Glutamatergic neuron (in vitro differentiated cells): ENCODE measurements at places on chromosomes 4 and X.
A peak's percentile ranks its signal among the peaks of the same experiment; 100 is the strongest.

GRCh38 chr4:46837639-46838038 lies 71.4 kb downstream of the COX7B2 start:
- DNase-seq = no peak
- peaks cover 3% of the 10 kb centered on the region for H3K4me1 ChIP-seq
- H3K27me3 ChIP-seq = no peaks in the 10 kb centered on the region
- no peak overlapping the region for H3K4me3 ChIP-seq

DNA sequence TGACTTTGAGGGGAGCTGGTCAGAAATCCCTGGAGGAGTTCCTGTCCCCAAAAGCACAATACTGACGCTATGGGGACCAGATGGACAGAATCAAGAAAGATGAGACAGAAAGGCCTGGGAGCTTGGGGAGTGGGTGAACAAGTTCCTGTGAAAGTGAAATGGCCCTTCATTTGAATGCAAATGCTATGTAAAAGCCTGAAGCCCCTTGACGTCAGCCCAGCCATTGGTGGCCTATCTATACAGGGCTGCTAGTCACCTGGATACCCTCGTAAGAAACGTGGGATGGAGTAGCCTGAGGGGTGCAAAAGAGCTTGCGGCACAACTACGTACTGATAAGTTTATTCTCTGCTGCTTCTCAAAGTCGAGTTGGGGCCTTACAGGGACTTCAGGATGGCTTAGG lies at the start of gene CDX4:
Gene CDX4 (plus strand): TSS at position 223 of the 400 bp plus-strand sequence. CDS start 201 bp downstream, outside the sequence.
- no peak for DNase-seq
- peak within 1 kb of the TSS; percentile 46 for H3K4me3 ChIP-seq
- no peaks in the 10 kb centered on the region for H3K36me3 ChIP-seq
- H3K27me3 ChIP-seq = peaks cover 10% of the 10 kb centered on the region
- H3K27ac ChIP-seq = no peak within 1 kb of the TSS

- peaks cover 24% of the 10 kb centered on the region for H3K36me3 ChIP-seq
- no peak overlapping the region for H3K4me3 ChIP-seq
- no peaks in the 10 kb centered on the region for H3K4me1 ChIP-seq
Observed at GRCh38 chr4:150116506-150116905, 38.3 kb downstream of the DCLK2 start.

DNA sequence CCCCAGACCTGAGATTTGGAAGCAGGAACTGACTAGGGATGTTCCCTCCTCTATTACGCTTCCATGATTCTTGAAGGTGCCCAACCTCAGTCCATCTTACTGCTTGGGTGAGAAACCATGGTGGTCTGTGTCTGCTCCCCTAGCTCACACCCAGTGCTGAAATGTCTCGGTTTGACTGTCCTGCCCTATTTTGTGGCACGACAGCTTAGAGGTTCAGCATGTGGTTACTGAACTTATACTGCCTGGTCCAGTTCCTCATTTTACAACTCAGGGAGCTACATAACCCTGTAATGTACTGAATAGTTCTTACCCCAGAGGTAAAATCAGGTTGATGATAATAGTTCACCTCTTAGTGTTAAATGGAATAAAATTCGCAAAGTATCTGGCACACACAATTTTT lies 203.1 kb downstream of the RBM46 start:
- H3K4me1 ChIP-seq = no peaks in the 10 kb centered on the region
- DNase-seq = no peak
- no peaks in the 10 kb centered on the region for H3K36me3 ChIP-seq

DNA sequence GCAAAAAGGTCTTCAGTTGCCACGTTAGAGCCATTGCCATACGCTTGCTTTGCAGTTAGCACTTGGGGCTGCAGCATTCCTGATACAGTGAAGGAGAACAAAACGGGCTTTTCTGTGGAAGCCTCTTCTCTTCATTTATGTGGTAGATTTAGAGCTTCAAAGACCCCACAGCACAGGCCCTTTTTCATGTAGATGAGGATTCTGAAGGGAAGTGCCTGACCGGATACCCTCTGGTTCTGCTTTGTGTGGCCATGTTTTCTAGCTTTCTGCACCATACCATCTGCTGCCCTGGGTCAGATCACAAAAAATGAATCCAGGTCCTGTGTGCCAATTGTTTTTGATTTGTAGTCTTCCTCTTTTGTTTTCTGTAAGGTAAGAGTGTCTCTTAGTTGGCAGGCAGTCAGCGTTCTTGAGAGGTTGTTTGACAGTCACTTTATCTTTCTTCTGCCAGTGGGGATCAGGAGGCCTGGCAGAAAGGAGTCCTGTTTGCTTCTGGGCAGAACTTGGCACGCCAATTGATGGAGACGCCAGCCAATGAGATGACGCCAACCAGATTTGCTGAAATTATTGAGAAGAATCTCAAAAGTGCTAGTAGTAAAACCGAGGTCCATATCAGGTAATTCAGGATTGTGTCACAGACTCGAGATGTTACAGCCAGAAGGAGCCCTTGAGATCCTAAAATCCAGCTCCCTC lies 7.7 kb downstream of the LAP3 start:
- DNase-seq = no peak
- peaks cover 4% of the 10 kb centered on the region for H3K36me3 ChIP-seq
- no peak overlapping the region for H3K27ac ChIP-seq
- H3K27me3 ChIP-seq = no peaks in the 10 kb centered on the region
- no peak overlapping the region for H3K4me3 ChIP-seq

- no peak overlapping the region for H3K4me3 ChIP-seq
- H3K4me1 ChIP-seq = no peaks in the 10 kb centered on the region
- H3K36me3 ChIP-seq = no peaks in the 10 kb centered on the region
- H3K27me3 ChIP-seq = no peaks in the 10 kb centered on the region
- no peak overlapping the region for H3K27ac ChIP-seq
Observed at GRCh38 chrX:124373348-124373747, 27.0 kb downstream of the SH2D1A start.

- H3K27me3 ChIP-seq = peaks cover 4% of the 10 kb centered on the region
- no peaks in the 10 kb centered on the region for H3K4me1 ChIP-seq
- DNase-seq = no peak
- H3K36me3 ChIP-seq = no peaks in the 10 kb centered on the region
- H3K4me3 ChIP-seq = no peak overlapping the region
- H3K27ac ChIP-seq = no peak overlapping the region
Observed at GRCh38 chr4:76726176-76726575, 171.8 kb downstream of the SOWAHB start.

DNA sequence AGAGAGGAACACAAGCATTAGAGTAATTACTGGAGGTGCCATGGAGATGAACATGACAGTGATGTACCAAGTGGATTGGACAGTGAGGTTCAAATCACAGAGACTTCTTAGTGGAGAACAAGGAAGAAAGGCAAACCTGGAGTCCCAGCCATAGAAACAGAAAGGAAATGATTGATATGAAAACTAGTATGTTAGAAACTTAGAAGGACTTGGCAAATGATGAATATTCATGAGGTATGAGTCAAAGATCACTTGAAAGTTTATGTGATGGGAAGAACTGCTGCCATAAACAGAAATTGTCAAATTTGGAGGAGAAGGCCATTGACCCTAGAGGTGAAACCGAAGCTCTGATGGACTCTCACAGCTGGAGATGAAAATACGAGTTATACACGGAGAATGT lies 88.2 kb downstream of the PHOX2B start:
- H3K27me3 ChIP-seq = no peaks in the 10 kb centered on the region
- H3K36me3 ChIP-seq = no peaks in the 10 kb centered on the region
- no peak overlapping the region for H3K27ac ChIP-seq
- peaks cover 2% of the 10 kb centered on the region for H3K4me1 ChIP-seq
- no peak for DNase-seq

DNA sequence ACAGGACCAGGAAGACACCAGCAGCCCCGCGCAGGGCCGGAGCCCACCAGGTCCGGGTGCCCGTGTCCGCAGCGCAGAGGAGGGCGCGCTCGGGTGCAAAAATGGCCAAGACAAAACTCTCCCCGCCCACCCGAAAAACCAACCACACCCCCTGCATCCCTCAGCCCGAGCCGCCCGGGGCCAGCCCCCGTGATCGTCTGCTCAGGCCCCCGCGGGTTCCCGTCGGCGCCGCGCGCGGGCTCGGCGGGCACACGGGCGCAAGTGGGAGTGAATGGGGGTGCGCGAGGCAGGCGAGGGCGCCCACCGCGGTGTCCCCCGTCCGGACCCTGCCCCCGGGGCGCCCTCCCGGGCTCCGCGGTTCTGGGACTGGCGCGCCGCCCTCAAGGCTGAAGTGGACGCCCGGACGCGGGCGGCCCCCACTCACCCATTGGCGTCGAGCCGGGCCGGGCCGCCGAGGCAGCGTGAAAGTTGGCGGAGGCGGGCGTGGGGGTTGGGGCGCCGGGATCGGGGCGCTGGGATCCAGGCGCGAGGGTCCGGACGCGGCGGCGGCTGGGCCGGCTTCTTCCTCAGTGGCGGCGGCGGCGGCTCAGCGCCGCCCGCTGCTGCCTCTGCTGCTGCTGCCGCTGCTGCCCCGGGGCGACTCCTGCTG lies 393 bp downstream of the SH3KBP1 start:
- H3K36me3 ChIP-seq = no peaks in the 10 kb centered on the region
- no peaks in the 10 kb centered on the region for H3K4me1 ChIP-seq
- DNase-seq = peak; percentile 23
- no peak overlapping the region for H3K27ac ChIP-seq
- H3K4me3 ChIP-seq = peak overlapping the region; percentile 82
